Type B pancreatic cell (in vitro differentiated cells): ENCODE measurements at places on chromosomes 7 and 10. TPM values are rescaled to one million over a fixed set of nuclear protein-coding genes. Genes with fewer than 3 reads are reported as not detected.

CYP51A1 gene
- 82.8 and 83.0 TPM in 2 replicates for total RNA-seq

UCN3 gene
- total RNA-seq = 1.2 and 3.4 TPM in 2 replicates

DNA sequence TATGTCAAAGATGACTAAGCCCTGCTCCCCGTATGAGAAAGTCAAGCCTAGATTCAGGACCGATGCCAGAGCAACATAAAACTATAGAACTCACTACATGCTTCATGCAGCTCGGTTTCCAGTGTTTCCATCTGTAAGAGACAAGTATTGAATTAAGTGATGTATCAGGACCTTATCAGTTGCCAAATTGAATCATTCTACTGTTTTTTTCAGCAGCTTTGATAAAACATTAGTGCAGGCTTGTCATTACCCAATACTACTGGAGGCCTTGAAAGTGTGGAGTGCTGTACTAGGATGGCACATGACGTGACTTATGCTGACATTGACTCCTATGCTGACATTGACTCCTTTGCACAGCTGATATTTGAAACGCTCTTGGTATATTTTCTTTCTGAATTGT is 10.8 kb upstream of the NRP1 start:
- H3K27me3 ChIP-seq = peaks cover 13% of the 10 kb centered on the region
- no peak overlapping the region for H3K4me3 ChIP-seq
- no peak for DNase-seq
- H3K4me1 ChIP-seq = peaks cover 8% of the 10 kb centered on the region

GRCh38 chr7:120064565-120064964 is 208.4 kb upstream of the KCND2 start:
- H3K4me1 ChIP-seq = no peaks in the 10 kb centered on the region
- DNase-seq = no peak
- no peak overlapping the region for H3K4me3 ChIP-seq
- no peaks in the 10 kb centered on the region for H3K36me3 ChIP-seq
- H3K27ac ChIP-seq = no peak overlapping the region

- no peaks in the 10 kb centered on the region for H3K27me3 ChIP-seq
- no peak for DNase-seq
- H3K27ac ChIP-seq = no peak overlapping the region
Observed at GRCh38 chr7:146781352-146782116, 664.9 kb downstream of the CNTNAP2 start.

DNA sequence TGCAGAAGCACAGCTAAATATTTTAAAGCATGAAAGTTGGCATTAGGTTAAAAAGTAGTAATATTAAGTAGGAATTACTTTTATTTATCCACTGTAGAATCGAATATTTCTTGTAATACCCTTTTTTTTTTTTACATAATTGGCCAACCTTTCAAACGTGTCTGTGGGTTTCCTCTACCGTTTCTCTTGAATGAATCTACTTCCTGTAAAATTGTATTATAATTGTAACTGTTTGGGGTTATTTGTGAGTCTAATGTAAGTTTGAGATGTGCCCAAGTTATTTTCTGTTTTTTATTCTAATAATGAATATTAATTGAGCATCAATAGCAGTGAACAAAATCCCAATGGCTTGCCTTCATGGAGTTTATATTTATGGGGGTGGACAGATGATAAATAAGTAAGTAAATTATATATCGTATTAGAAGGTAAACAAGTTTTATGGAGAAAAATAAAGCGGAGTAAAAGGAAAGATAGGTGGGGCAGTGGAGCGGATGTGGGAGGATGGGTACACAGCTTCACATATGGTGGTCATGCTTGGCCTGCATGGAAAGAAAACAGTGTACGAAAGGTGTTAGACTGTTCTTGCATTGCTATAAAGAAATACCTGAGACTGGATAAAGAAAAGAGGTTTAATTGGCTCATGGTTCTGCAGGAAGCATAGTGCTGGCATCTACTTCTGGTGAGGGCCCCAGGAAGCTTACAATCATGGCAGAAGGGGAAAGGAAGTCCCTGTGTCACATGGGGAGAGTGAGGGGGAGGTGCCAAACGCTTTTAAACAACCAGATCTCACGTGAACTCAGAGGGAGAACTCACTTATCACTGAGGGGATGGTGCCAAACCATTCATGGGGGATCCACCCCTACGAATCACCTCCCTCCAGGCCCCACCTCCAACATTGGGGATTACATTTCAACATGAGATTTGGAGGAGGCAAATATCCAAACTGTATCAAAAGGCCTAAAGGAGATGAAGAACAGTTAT is 5.4 kb downstream of the TSPAN13 start:
- no peak for DNase-seq
- peaks cover 13% of the 10 kb centered on the region for H3K27me3 ChIP-seq
- peaks cover 13% of the 10 kb centered on the region for H3K36me3 ChIP-seq
- H3K27ac ChIP-seq = no peak overlapping the region
- H3K4me1 ChIP-seq = no peaks in the 10 kb centered on the region

- no peak for DNase-seq
- H3K27me3 ChIP-seq = no peaks in the 10 kb centered on the region
- H3K27ac ChIP-seq = no peak overlapping the region
- H3K36me3 ChIP-seq = no peaks in the 10 kb centered on the region
Observed at GRCh38 chr10:58178811-58179210, 88.9 kb downstream of the IPMK start.
